NCI-H510A (cell line): ENCODE measurements at places on chromosomes 2 and 18.

DNA sequence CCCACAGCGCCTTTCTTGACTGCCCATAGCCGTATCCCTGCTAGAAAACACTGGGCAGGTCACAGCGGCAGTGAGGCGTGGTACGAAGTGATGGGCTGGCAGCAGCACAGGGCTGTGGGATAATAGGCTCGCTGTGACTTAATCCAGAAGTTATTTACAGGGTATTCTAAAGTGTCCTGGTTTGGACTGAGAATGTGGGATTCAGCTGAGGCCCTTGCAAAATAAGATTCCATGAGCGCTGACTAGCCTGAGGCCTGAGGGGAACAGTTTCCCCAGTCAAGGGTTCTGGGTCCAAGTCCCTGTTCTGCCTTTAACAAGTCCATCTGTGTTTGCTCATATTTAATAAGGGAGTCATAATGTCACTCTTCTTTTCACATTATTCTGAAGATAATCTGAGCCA lies 34.6 kb downstream of the SETBP1 start:
- no peak for DNase-seq

GRCh38 chr2:108585436-108585835 lies 51.2 kb downstream of the LIMS1 start:
- DNase-seq, result no peak

DNA sequence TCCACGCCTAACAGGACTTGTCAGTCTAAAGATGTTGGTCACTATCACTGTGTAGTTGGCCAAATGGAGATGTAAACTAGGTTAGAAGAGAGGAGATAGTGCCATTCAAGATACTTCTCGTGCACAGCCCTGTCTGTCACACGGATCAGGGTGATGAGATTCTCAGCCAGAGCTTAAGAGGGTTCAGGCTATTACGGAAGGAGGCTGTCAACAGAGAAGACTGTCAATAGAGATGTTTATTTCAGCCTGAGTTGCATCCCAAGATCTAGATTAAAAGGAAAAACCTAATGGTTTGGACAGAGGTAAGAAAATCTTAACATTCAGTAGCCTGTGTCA lies 83.4 kb downstream of the AAK1 start:
- DNase-seq, result no peak

GRCh38 chr2:174628528-174629169 lies 31.0 kb upstream of the WIPF1 start:
- DNase-seq, result no peak

- no peak for DNase-seq
Observed at GRCh38 chr18:26458526-26459232, 89.7 kb downstream of the KCTD1 start.

DNA sequence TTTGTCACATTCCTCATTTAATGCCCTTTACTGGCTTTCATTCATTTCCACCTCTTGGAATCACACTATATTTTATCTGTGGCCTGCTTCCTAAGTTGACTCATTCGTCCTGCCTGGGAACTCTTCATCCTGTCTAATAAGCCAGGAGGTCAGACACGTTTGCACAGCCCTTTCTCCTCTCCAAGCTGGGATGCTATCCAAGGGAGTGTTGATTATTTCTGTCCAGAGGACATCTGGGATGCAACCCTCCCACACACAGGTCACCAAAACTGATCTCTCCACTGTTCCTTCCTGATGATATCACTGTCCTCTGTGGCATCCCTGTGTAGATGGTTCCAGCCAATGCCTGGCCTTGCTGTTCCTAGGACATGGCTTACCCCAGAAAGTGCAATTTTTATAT lies 79.8 kb upstream of the NOSTRIN start:
- no peak for DNase-seq

GRCh38 chr2:132430895-132431294 lies 14.3 kb downstream of the GPR39 start:
- no peak for DNase-seq

GRCh38 chr18:906416-907114 lies 1.9 kb downstream of the ADCYAP1 start:
- peak; percentile 36 for DNase-seq

DNA sequence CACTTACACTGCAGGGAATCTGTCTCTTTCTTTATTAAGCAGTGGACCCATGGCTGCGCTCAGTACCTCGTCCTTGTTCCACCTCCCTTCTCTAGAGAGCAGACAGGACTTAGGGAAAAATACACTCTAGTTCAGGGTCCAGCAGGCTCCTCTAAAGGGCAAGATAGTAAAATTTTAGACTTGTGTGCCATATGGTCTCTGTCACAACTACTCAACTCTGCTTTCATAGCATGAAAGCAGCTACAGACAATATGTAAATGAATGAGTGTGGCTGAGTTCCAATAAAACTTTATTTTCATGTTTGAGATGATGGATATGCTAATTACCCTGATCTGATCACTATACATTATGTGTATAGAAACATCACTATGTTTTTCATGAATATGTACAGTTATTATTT lies 163.1 kb downstream of the BABAM2 start:
- DNase-seq, result no peak

- DNase-seq, result no peak
Observed at GRCh38 chr2:46118656-46119371, 178.4 kb upstream of the EPAS1 start.

- no peak for DNase-seq
Observed at GRCh38 chr2:240624950-240625621, at the start of gene GPR35. TSS of gene GPR35 (plus strand) at chr2:240625480. CDS start at chr2:240629953, 4,473 bp downstream.
